ENCODE measurements at places on chromosomes 11 and 22.

GRCh38 chr11:95104121-95104830 lies 14.6 kb downstream of the ENDOD1 start:
- no peak for DNase-seq

- no peak for DNase-seq
Observed at GRCh38 chr22:39215426-39216142, 29.2 kb downstream of the PDGFB start.

DNA sequence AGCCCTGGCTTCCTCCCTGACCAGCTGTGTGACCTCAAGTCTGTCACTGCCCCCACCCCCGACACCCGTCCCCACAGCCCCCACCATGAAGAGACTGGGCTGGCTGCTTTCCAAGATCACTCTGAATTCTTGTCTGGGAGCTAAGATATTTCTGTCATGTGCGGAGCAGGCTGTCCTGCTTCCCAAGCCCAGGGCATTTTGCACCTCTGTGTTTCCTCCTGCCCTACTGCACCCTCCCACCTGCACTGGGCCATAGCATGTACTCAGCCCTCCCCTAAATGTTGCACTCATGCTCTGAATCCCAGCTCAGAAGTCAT lies 30.3 kb upstream of the MYEOV start:
- no peak for DNase-seq

GRCh38 chr22:46001046-46001425 lies 24.1 kb upstream of the WNT7B start:
- no peak for DNase-seq
